Smooth muscle cell of the coronary artery (primary cell): ENCODE measurements at places on chromosomes 7 and 10. TPM values are rescaled to one million over a fixed set of nuclear protein-coding genes. Genes with fewer than 3 reads are reported as not detected.

Gene GPR158
- total RNA-seq, result 0.23 and 0.68 TPM in 2 replicates

Gene CRPPA
- 0.83 and 1.2 TPM in 2 replicates for total RNA-seq

Gene GOLGA7B
- 0.12 TPM in 1 of 2 replicates, not detected in the other for total RNA-seq

Gene EGFR
- 29.3 and 35.5 TPM in 2 replicates for total RNA-seq

Gene RBP4
- total RNA-seq, result 0.15 and 0.23 TPM in 2 replicates

Gene STEAP4
- total RNA-seq, result 0.08 and 15.0 TPM in 2 replicates
